ENCODE measurements at places on chromosomes 6 and 20.
A peak's percentile ranks its signal among the peaks of the same experiment; 100 is the strongest.

- H3K4me3 ChIP-seq: no peak overlapping the region
- H3K27me3 ChIP-seq: no peaks in the 10 kb centered on the region
- H3K4me1 ChIP-seq: peaks cover 43% of the 10 kb centered on the region
- peak overlapping the region; percentile 49 for H3K27ac ChIP-seq
These were observed 35.3 kb downstream of the ZMYND8 start for GRCh38 chr20:47320990-47321805.

DNA sequence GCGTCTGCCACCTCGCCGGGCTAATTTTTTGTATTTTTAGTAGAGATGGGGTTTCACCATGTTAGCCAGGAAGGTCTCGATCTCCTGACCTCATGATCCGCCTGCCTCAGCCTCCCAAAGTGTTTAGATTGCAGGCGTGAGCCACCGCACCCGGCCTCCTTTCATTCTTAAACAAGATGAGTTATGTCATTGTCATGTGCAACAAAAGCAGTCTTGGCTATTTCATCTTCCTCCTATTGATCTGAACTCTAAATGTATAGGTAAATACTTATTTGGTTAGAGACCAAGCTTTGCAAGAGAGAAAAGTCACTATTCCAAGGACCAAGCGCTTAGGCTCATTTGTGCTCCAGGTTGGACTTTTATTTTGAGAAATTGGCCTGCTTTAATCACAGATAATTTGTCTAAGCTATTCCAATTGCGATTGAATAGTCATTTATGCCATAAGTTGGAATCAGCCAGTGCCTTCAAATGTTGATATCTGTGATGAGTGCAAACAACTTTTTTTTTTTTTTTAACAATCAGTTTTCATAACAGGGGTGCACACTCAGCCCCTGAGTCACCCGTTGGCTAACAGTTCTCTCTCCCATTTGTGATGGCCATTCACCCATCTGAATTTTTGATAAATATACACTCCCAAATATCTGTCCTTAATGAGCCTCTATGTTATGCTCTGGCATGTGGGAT, 167.3 kb downstream of the BCAS1 start:
- DNase-seq: no peak
- no peak overlapping the region for H3K4me3 ChIP-seq

GRCh38 chr6:139981768-139982181, 607.3 kb upstream of the CITED2 start:
- no peaks in the 10 kb centered on the region for H3K4me1 ChIP-seq
- H3K36me3 ChIP-seq: no peaks in the 10 kb centered on the region
- H3K27me3 ChIP-seq: no peaks in the 10 kb centered on the region
- no peak for DNase-seq
- H3K4me3 ChIP-seq: no peak overlapping the region

DNA sequence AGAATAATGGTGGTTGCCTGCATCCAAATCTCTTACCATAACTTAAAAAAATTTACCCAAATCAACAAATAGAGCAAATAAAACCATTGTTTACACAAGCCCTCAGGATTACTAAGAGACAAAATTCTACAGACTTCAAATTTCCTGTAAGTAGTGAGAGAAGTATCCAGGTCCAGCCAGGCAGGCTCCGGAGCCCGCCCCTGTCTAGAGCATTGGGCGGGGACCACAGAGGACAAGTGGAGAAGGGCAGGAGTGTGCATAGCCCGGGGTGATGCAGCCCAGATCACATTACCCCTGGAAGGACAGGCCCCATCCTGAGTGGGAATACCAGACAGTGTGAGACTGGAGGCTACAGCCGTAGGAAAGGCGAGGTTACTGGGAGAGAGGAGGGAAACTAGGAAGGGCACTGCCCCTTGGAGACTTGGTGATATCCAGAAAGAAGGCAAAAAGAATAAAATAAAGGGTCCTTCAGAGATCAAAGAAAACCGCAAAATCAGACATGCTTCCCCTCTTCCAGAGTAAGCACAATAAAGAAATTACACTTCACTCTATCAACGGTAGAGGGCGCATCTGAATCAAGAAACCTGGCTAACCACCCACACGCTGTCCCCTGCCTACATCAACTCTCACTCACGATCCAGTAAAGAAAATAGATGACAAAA, 26.6 kb downstream of the RIN2 start:
- no peaks in the 10 kb centered on the region for H3K36me3 ChIP-seq
- no peak overlapping the region for H3K4me3 ChIP-seq
- H3K27me3 ChIP-seq: no peaks in the 10 kb centered on the region
- DNase-seq: no peak
- no peak overlapping the region for H3K27ac ChIP-seq

DNA sequence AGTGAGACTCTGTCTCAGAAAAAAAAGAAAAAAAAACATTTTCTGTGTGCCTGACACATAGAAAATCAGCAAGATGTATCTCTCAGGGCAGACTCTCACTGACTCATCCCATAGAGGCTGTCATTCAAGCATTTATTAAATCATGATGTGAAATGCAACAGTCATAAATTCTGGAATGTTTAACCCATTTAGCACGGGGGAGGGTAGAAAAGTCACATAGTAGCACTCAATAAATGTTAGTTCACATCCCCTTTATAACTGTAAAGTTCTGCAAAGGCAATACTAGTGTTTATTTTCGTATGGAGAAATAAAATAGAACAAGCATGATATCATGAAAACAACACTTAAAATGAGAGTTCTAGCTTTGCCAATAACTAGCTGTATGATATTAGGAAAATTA, 15.5 kb upstream of the CARMIL1 start:
- no peak overlapping the region for H3K4me3 ChIP-seq
- H3K27me3 ChIP-seq: peaks cover 23% of the 10 kb centered on the region
- no peaks in the 10 kb centered on the region for H3K36me3 ChIP-seq

GRCh38 chr6:16097382-16098171, 31.3 kb upstream of the MYLIP start:
- H3K27ac ChIP-seq: no peak overlapping the region
- H3K36me3 ChIP-seq: peaks cover 8% of the 10 kb centered on the region
- H3K4me3 ChIP-seq: no peak overlapping the region
- no peak for DNase-seq
- H3K4me1 ChIP-seq: peaks cover 14% of the 10 kb centered on the region
- no peaks in the 10 kb centered on the region for H3K27me3 ChIP-seq

GRCh38 chr20:50658804-50659380, 32.5 kb downstream of the RIPOR3 start:
- no peak overlapping the region for H3K27ac ChIP-seq
- no peaks in the 10 kb centered on the region for H3K36me3 ChIP-seq
- no peak overlapping the region for H3K4me3 ChIP-seq
- peaks cover 4% of the 10 kb centered on the region for H3K27me3 ChIP-seq
- DNase-seq: no peak

- peaks cover 27% of the 10 kb centered on the region for H3K36me3 ChIP-seq
- peak overlapping the region; percentile 90 for H3K27ac ChIP-seq
- H3K4me1 ChIP-seq: peaks cover 43% of the 10 kb centered on the region
- no peak for DNase-seq
These were observed 3.3 kb upstream of the ASXL1 start for GRCh38 chr20:32354592-32355416.

GRCh38 chr6:39037707-39038106, 10.9 kb upstream of the GLP1R start:
- no peak for DNase-seq
- peaks cover 41% of the 10 kb centered on the region for H3K27me3 ChIP-seq
- H3K4me1 ChIP-seq: peaks cover 9% of the 10 kb centered on the region

- H3K27ac ChIP-seq: no peak overlapping the region
- DNase-seq: no peak
These were observed 38.6 kb downstream of the PREX1 start for GRCh38 chr20:48789185-48789668.

DNA sequence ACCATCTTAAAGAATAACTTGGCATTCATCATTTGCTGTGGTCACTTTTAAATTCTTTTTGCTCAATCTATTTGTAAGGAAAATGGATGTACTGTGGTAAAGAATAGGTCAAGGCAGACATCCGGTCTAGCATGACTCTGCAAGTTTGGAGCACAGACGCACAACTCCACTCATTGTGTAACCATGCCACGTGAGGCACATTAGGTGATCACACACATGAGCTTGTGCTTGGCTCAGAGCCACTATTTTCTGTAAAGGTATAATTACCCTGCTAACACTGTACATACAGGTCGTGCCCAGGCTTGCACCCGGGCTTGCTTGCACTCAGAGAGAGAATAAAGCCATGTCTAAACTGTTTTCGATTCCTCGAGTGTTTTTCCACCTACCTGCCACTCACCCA, 1289.1 kb upstream of the ADGRB3 start:
- H3K27ac ChIP-seq: no peak overlapping the region
- no peak overlapping the region for H3K4me3 ChIP-seq
- no peaks in the 10 kb centered on the region for H3K36me3 ChIP-seq
- no peaks in the 10 kb centered on the region for H3K4me1 ChIP-seq

- peaks cover 12% of the 10 kb centered on the region for H3K27me3 ChIP-seq
- no peak for DNase-seq
- no peak overlapping the region for H3K27ac ChIP-seq
- no peak overlapping the region for H3K4me3 ChIP-seq
These were observed 143.9 kb upstream of the RALGAPA2 start for GRCh38 chr20:20856306-20856705.

DNA sequence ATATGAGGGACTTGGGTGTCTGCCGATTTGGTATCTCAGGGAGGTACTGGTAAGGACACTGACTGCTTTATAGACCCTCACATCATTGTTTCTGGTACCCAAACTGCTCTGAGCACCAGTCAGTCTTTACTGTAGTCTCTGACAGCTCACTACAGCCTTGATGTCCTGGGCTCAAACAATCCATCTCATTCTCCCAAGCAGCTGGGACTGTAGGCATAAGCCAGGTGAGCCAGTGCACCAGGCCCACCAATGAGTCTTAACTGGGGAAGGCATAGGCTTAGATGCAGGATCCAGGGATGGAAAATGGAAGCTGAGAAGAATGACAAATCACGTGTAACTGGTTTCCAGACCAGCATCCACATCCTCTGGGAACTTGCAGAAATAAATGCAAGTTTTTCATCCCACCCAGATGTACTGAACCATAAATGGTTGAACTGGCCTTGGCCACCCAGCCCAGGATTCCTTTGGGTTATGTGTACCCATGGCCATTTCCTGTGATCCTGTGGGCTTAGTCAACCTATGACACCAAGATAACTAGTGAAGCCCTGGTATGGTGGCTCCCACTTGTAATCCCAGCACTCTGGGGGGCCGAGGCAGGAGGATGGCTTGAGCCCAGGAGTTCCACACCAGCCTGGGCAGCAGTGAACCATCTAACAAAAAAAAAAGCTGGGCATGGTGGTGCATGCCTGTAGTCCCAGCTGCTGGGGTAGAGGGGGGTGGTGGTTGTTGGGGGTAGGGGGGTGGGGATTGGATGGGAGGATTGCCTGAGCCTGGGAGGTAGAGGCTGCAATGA, 5.8 kb downstream of the TUBB start:
- peaks cover 87% of the 10 kb centered on the region for H3K36me3 ChIP-seq
- peak overlapping the region; percentile 55 for H3K27ac ChIP-seq
- peaks cover 37% of the 10 kb centered on the region for H3K4me1 ChIP-seq
- H3K27me3 ChIP-seq: no peaks in the 10 kb centered on the region
- no peak for DNase-seq

DNA sequence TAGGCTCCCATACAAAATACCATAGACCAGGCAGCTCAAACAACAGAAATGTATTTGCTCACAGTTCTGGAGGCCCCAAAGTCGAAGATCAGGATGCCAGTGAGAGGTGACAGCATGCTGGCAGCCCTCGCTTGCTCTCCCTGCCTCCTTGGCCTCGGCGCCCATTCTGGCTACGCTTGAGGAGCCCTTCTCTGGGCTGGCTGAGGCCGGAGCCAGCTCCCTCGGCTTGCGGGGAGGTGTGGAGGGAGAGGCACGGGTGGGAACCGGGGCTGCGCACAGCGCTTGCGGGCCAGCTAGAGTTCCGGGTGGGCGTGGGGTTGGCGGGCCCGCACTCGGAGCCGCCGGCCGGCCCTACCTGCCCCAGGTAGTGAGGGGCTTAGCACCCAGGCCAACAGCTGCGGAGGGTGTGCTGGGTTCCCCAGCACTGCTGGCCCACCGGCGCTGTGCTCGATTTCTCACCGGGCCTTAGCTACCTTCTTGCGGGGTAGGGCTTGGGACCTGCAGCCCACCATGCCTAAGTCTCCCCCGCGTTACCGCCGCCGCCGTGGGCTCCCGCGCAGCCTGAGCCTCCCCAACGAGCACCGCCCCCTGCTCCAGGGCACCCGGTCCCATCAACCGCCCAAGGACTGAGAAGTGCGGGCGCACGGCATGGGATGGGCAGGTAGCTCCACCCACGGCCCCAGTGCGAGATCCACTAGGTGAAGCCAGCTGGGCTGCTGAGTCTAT, 32.6 kb upstream of the SERPINB9 start:
- H3K4me1 ChIP-seq: peaks cover 43% of the 10 kb centered on the region
- DNase-seq: no peak
- H3K27ac ChIP-seq: no peak overlapping the region
- no peak overlapping the region for H3K4me3 ChIP-seq
- peaks cover 36% of the 10 kb centered on the region for H3K36me3 ChIP-seq
- no peaks in the 10 kb centered on the region for H3K27me3 ChIP-seq

DNA sequence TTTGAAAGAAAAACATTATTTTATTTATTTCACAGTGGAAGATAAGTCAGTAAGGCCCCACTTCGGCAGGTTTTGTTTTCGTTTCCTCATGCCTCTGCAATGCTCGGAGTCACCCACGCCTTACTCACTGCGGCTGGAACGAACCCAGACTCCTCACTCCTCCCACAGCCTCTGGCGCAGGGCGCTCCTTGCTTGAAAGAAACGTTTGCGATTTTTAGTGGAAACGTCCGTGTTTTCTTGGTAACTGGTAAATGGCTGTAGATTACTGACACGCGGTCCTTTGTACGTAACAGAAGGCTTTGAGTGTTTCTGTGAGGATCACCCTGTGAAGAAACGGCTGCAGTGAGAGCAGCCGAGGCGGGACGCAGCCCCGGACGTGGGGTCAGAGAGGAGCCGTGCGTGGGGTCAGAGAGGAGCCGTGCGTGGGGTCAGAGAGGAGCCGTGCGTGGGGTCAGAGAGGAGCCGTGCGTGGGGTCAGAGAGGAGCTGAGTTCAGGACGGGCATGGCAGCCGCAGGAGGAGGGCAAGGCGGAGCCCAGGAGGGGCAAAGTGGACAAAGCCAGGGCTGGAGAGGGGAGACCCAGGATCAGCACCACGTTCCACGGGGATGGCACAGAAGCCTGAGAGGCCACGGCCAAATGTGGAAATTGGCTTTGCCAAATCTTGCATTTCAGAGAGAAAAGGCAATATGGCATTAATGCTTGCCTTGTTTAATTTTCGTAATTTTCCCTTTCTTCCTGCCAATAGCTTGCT, 198.6 kb upstream of the THBS2 start:
- no peaks in the 10 kb centered on the region for H3K27me3 ChIP-seq
- H3K4me1 ChIP-seq: no peaks in the 10 kb centered on the region
- DNase-seq: no peak
- no peak overlapping the region for H3K27ac ChIP-seq
- H3K4me3 ChIP-seq: no peak overlapping the region

DNA sequence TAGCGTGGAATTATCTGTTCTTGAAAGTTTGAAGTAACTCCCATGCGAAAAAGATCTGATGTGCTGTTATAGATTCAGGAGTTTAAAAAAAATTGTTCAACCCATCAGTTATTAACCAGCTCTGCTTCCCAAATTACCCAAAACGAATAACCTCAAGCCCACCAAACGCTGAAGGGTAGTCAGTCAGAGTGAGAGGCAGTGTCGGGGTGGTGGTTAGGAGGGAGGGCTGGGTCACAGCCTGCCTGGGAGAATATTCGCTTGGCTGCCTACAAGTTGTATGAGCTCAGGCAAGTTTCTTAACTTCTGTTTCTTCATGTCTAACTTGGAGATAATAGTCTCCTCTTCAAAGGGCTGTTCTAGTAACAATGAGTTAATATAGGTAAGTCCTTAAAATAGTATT, 114.6 kb downstream of the JPH2 start:
- H3K4me3 ChIP-seq: no peak overlapping the region
- peaks cover 12% of the 10 kb centered on the region for H3K27me3 ChIP-seq

All from activated T-helper 2 cell treated with anti-CD3 and anti-CD28 coated beads, Interferon-gamma antibody, Interleukin-2, Interleukin-4, amounts not matched to agents 10 μg/mL and 5 μg/mL and 100 μg/mL, durations not matched to agents 14 hours and 24 hours and 36 hours (primary cell).